ENCODE measurements at places on chromosomes 7 and 10. TPM values are rescaled to one million over a fixed set of nuclear protein-coding genes. Genes with fewer than 3 reads are reported as not detected.

GRCh38 chr7:30396389-30396788 lies 82.2 kb downstream of the NOD1 start:
- H3K4me3 ChIP-seq: no peak overlapping the region
- H3K27ac ChIP-seq: no peak overlapping the region
- no peak for DNase-seq
- no peaks in the 10 kb centered on the region for H3K27me3 ChIP-seq

DNA sequence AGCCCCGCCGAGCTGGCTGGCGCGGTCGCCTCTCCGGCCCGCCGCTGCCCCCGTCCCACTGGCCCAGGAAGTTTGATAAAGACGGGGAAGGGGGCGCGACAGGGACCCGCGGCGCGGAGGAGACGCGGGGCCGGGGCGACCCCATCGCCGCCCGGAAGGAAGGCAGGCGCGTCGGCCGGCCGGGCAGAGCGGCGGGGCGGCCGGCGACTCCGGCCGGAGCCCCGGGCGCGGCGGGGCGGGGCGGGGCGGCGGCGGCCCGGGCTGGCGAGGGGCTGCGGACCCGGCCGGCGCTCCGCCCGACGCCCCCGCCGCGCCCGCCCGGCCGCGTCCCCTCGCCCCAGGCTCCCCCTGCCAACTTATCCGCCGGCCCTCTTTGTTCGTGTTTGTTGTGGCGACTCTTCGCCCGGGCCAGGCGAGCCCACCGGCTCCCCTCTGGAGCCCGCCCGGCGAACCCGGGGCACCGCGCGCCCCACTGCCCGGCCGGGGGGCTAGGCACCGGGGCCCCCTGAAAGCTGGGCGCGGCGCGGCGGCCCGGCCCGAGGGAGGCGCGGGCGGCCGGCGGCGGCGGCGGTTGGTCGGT lies 571 bp downstream of the KDM7A start:
- H3K36me3 ChIP-seq: no peaks in the 10 kb centered on the region
- no peaks in the 10 kb centered on the region for H3K4me1 ChIP-seq
- peak overlapping the region; percentile 99 for H3K27ac ChIP-seq

GRCh38 chr7:141568227-141568626 lies 17.0 kb downstream of the AGK start:
- no peaks in the 10 kb centered on the region for H3K4me1 ChIP-seq
- no peak for DNase-seq
- no peak overlapping the region for H3K4me3 ChIP-seq
- no peaks in the 10 kb centered on the region for H3K27me3 ChIP-seq
- H3K36me3 ChIP-seq: no peaks in the 10 kb centered on the region

DNA sequence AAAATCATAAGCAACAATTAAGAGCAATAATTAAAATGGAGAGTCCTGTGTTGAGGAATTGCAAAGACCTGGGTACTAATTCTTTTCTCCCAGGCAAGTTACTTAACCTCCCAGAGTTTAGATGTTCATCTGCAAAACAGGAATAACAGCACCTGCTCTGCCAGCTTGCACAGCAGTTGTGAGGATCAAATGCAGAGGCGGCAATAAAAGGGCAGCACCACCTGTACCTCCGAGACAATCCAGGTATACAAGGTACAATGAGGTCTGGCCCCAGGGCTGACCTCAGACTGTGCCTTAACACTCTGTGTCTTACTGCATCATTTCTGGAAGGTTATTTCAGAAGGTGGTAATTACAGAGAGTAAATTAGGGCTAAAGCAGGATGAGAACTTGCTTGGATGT lies 14.5 kb upstream of the FAM204A start:
- no peak overlapping the region for H3K4me3 ChIP-seq
- no peak overlapping the region for H3K27ac ChIP-seq
- H3K4me1 ChIP-seq: no peaks in the 10 kb centered on the region
- no peak for DNase-seq
- H3K36me3 ChIP-seq: no peaks in the 10 kb centered on the region

GRCh38 chr10:109114579-109114978 lies 808.7 kb downstream of the XPNPEP1 start:
- no peaks in the 10 kb centered on the region for H3K27me3 ChIP-seq
- DNase-seq: no peak
- no peak overlapping the region for H3K27ac ChIP-seq
- no peaks in the 10 kb centered on the region for H3K36me3 ChIP-seq

NEUROG3 gene
- total RNA-seq: not detected

Measured in breast epithelium (tissue), 4 donors.